SW480 (cell line): ENCODE measurements at places on chromosomes 7 and 10.

- no peak for DNase-seq
Measured at GRCh38 chr10:65496541-65496940, 1429.3 kb upstream of the LRRTM3 start.

- peak; percentile 97 for DNase-seq
Measured at GRCh38 chr7:105224884-105225651, 163.7 kb downstream of the SRPK2 start.

- no peak for DNase-seq
Measured at GRCh38 chr10:83276971-83277370, 862.3 kb upstream of the GHITM start.

DNA sequence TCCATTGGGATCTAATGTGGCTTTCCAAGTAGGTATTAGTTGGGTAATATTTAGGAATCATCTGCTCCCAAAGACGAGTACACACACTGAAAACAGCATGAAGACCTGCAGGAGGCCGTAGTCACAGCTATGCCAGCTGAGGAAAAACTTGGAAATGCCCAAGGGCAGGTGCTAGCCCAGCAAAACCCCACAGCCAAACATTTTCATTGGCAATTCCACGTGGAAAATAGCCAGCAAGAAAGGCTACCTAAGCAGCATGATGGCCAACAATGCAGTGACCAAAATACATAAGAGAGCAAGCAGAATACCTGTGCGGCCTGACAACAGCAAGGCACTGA is 32.7 kb downstream of the DOCK4 start:
- no peak for DNase-seq

GRCh38 chr7:94333810-94334209 is 60.9 kb upstream of the COL1A2 start:
- no peak for DNase-seq

DNA sequence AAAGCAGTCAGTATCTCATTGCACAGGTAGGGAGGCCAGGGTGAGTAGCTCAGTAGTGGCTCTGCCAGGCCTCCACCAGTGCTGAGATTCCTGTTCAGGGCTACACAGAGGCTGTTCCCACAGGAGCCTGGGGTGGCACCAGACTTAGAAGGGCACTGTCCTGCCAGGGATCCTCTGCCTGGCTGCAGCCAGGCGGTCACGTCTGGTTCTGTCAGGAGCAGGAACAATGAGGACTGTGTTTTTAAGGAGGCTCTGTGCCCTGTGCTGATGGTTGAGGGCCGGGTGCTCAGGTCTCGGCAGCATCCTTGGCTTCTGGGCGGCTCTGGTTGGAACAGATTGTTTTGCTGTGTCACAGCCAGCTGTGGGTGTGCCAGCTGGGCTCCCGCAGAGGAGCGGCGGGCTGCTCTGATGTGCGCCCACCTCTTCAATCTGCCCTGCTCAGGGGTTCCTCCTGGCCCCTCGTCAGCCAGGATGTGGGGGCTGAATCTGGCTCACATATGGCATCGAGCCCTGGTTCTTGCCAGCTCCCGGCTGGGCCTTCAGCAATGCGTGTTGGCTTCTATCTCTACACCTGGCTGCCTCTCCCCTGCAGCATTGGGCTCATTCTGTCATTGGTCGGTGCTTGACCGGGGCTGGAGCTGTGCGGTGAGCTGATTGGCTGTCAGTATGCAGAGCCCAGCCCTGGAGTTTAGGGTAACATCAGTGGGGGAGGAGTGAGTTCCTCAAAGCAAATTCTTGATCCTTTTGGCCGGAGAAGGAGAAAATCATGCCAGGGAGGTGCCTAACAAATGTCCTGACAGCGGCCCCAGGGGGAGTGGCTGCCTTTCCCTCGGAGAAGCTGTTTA is 41.2 kb downstream of the TACR2 start:
- no peak for DNase-seq

- no peak for DNase-seq
Measured at GRCh38 chr7:24737281-24737680, 20.0 kb downstream of the GSDME start.

GRCh38 chr7:41492603-41493002 is 210.3 kb downstream of the INHBA start:
- no peak for DNase-seq

DNA sequence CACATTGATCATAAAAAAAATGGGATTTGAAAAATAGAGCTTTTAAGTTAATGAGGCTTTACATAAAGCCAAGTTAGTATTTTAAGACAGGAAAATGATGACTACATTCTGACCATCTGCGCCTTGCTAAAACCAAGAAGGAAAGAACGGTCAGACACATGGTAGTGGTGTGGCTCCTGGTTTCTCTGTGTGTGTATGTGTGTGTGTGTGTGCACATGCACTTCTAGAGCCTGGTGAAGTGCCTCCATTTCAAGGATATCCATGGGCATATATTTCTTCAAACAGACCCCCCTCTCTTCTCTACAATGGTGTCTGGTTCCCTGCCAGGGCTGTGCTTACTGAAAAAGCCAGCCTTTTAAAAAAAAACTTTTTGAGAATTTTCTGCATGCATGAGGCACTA is 80.9 kb downstream of the FRMPD2 start:
- no peak for DNase-seq

- no peak for DNase-seq
Measured at GRCh38 chr7:92360387-92360786, 86.9 kb upstream of the GATAD1 start.

- no peak for DNase-seq
Measured at GRCh38 chr10:107206833-107207232, 42.3 kb upstream of the SORCS1 start.

GRCh38 chr10:131810805-131811629 is 89.8 kb upstream of the PPP2R2D start:
- no peak for DNase-seq

DNA sequence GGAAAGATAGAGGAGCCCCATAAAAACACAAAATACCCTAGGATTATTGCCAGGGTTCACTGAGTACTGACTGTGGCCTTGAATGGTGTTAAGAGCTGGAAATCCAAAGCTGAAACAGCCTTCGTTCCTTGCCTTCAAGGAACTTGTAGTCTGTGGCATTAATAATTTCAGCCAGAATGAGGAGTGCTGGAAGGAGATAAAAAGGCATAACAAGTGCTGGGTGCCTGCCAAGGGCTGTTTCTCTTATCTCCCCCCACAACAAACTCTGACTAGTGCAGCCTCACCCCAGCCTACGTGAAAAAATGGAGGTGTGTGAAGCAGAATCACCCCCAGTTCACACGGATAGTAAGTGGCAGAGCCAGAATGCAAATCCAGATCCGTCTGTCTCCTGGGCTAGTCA is 199.1 kb upstream of the LYZL2 start:
- no peak for DNase-seq

DNA sequence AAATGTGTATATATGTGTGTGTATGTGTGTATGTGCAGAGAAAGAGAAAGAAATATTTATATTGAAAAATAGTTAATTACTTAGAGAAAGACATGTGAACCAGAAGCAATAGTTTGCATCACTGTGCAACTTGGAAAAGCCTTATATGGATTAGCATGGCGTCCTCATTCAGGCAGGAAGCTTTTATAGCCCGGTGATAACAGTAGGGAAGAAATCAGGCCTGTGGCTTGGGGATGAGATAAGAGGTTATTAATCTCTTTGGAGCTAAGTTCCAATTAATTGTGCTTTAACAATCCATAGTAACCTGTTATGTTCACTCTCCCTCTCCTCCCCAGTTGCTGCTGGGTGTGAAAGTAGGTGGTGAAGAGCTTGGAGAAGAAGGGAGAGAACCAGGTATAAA is 36.5 kb downstream of the IFIT5 start:
- DNase-seq = no peak

GRCh38 chr10:31340343-31340742 is 21.3 kb downstream of the ZEB1 start:
- no peak for DNase-seq

- DNase-seq = no peak
Measured at GRCh38 chr10:47367646-47368045, 16.4 kb downstream of the ZNF488 start.

DNA sequence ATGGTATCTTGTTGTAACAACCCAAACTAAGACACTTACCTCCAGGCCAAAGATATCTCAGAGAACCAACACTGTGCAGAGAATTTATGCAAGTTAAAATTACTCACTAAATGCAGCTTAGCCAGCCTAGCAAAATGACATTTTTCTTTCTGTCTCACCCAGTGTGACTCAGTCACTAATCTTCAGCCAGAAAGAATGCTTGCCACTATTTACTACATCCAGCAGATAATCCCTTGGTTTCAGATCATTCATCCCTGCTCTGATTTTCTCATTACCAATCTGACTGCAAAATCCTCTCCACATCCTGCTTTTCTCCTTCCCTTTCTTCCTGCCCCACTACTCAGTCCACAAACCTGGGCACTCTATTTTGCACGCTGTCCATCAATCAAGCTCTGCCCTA is 93.5 kb upstream of the NEBL start:
- DNase-seq = no peak

DNA sequence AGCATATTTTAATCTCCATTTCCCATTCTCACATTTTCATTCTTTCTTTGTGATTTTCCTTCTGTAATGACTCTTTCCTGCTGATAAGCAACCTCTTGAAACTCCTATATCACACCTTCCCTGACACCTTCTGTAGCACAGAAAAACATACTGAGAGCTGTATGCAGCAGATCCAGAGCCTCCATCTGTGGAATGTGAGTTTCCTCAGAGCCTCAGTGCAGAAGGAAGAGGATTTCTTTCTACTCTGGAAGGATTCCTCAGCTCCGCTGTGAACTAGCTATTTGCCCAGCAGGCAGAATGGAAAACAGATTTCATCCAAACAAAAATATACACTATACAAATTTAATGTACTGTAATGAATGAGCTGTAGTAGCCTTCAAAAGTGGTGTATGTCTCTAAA is 841.3 kb upstream of the ZWINT start:
- no peak for DNase-seq

DNA sequence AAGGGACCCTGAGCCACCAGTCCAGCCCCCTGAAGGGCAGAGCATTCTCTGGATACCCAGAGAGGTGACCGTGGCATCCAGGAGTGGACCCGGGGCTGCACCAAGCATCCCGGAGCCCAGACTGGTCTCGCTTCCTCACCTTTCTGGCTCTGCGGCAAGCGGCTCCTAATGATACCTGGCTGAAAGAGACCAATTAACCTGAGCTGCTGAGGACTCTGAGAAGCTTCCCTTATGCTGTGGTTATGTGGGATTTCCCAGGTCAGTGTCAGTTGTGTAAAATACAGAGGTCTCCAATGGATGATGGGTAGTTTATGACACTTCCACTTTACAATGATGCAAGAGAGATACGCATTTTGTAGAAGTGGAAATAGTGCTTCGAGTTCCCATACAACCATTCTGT is 51.5 kb downstream of the PFKFB3 start:
- no peak for DNase-seq

DNA sequence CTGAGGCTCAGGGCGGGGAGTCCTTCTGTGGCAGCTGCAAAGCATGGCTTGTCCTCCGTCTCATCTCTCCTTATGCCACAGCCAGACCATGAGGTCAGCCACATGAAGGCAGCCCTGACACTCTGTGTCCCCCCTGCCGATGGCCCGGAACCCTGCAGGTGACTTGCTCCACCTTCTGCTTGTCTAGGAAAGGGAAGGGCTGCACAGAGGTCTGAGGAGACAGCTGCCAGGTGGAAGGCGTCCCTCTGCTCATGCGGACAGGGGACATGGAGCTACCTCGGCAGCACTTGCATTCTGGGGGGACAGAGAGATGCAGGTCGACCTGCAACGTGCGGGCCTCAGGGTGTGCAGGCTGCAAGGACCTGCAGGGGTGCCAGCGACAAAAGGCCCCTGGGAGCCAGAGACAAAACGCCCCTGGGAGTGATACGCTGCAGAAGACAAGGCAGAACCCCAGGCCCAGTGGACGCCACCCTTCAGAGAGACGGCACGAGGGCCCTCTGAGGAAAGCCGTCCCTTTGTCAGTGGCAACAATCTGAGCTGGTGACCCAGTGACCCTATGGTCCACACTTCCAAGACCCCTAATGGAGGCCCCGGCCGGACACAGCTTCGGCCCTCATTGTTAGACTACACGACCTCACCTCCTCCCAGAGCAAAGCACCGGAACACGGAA is 205.2 kb upstream of the PPP2R2D start:
- no peak for DNase-seq

DNA sequence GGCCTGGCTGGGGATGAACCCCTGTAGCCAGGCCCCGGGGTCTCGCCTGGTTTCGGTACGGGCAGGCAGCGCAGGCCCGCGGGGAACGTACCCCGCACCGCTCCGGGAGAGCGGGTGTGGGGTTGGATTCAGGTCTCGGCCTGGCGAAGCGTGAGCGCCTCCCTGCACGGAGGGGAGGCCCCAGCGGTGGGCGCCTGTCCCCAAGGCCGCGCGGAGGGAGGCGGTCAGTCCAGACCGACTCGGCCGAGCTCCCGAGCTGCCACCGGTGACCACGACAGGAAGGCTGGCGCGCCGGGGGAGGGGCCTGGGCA is 378 bp upstream of the INPP5F start:
- DNase-seq = peak; percentile 20

GRCh38 chr10:21265622-21266021 is 259.9 kb downstream of the SKIDA1 start:
- peak; percentile 71 for DNase-seq

GRCh38 chr7:14691597-14692203 is 210.9 kb downstream of the DGKB start:
- peak; percentile 26 for DNase-seq

DNA sequence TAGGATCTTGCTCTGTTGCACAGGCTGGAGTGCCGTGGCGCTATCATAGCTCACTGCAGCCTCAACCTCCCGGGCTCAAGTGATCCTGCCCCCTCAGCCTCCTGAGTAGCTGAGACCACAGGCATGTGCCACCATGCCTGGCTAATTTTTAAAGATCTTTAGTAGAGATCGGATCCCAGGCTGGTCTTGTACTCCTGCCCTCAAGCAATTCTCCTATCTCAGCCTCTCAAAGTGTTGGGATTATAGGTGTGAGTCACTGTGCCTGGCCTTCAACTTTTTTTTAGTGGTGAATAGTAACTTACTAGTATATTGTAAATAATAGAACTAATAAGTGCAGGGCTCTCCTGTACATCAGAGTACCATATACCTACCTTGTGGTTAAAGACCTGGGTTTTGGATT is 52.1 kb upstream of the LMTK2 start:
- DNase-seq = no peak

GRCh38 chr10:79044036-79044632 is 24.6 kb upstream of the ZMIZ1 start:
- DNase-seq = no peak

DNA sequence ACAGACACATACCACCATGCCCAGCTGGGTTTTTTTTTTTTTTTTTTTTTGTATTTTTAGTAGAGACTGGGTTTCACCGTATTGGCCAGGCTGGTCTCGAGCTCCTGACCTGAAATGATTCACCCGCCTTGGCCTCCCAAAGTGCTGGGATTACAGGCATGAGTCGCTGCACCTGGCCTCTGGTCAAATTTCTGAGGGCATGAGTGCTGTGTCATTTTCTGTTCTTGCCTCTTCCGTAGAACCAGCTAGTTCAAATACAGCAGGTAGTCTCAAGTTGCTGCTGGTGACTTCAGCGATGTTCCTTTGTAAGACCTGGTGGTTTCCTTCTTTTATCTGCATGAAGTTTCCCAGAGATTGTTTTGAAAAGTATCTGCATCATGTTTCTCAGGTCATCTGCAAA is 134.8 kb upstream of the SHH start:
- no peak for DNase-seq

- no peak for DNase-seq
Measured at GRCh38 chr7:108263425-108263824, 133.3 kb upstream of the LAMB4 start.
